ENCODE measurements at places on chromosomes 3 and 15.
A peak's percentile ranks its signal among the peaks of the same experiment; 100 is the strongest.

- DNase-seq, result no peak
Measured at GRCh38 chr3:7282988-7283387, 422.1 kb downstream of the GRM7 start.

DNA sequence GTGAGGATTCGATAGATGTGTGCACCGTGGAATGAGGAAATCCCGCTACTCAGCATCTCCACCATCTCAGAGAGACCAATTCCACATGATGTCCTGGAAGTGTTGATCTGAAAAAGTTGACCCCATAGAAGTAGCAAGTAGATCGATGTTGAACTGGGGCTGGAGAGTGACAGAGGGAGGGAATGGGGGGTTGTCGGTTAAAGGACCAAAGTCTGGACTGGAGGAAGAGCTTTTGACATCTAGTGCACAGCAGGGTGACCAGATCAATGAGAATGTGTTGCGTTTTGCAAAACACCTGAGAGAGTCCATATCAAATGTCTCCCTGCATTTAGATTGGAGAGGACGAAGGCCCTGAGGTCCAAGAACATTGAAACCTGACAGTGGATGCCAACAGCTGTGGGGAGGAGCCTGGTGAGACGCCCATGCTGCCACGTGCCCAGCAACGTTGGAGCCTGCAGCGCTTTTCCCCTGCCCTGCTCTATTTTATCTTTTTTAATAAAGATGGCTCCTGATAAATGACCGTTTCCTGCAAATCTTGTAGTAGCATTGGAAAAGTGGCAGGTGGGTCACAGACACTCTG is 30.1 kb upstream of the RPL32 start:
- no peak for DNase-seq

DNA sequence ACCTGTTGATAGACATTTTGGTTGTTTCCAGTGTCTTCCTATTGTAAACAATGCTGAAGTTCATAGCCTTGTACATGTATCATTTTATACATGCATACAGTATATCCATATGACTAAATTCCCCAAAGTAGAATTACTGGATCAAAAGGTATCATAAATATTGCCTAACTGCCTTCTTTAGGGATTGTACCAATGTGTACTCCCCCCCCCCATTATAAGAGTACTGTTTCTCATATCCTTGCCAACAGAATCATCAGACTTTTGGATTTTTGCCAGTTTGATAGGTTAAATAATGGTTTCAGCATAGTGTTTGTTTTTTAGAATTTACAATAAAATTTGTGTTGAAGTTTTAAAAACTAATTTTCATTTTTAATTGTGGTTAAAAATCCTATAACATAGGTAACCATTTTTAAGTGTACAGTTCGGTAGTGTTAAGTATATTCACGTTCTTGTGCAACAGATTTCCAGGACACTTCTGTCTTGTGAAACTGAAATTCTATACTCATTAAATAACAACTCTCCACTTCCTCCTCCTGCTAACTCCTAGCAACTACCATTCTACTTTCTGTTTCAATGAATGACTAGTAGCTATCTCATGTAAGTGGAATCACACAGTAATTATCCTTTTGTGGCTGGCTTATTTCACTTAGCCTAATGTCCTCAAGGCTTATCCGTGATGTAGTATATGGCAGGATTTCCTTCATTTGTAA is 30.8 kb upstream of the MAP3K13 start:
- DNase-seq, result peak; percentile 53

- no peak for DNase-seq
Measured at GRCh38 chr3:170641510-170642236, 55.8 kb upstream of the SLC7A14 start.

DNA sequence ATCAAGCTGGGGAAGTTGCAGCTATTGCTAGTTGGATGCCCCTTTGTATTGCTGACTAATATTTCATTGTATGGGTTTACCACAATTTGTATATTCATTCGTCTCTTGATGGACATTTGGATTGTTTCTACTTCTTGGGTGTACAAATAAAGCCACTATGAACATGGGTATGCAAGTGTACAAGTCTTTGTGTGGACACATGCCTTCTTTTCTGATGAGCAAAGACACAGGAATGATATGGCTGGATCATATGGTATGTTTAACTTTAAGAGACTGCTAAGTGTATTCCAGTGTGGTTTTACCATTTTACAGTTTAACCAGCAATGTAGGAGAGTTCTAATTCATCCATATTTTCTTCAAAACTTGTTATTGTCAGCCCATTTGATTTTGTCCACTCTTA is 32.2 kb downstream of the NECTIN3 start:
- DNase-seq, result peak; percentile 38

DNA sequence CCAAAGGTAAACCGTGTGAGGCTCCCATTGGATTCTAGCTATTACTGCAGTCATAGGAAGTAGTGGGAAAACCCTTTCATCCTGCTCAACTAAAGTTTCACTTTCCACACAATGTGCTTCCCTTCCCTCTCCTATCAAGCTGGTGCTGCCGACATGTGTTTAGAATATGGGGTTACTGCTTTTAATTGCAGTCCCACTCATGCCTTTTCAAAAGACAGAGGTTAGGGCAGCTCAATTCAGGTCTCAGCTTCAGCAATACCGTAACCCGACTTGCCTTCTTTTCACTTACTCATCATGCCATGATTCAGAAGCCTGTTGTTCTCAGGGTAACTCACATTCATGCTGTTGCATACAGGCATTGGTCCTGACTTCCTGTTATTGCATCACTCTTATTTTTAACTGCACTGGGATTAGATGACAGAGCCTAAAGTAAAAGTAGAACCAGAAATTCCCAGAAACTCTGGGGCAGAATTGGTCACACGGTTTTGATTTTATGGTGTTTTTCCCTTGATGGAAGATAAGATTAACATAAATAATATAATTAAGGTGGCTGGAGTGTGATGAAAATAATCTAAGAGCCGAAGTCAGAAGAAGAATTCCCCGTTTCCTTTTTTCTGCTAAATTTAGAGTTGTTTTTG is 45.7 kb downstream of the C2CD4B start:
- DNase-seq, result peak; percentile 92

DNA sequence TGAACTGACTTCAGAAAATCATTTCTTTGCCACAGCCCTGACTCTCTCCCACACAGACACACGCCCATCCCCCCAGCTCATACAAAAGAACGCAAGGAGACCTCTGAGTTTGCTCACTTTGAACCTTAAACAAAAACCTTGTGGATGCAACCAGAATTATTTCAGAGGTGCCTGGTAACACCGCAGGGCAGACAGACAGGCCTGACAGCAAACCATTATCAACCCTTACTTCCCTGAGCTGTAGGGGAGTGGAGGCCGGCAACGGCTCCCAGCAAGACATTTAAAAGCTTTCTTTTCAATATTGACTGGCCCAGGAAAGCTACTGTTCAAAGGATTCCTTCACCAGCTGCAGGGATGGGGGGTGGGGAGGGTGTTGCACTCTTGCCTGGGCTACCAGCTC is 2.0 kb upstream of the EFCC1 start:
- no peak for DNase-seq

DNA sequence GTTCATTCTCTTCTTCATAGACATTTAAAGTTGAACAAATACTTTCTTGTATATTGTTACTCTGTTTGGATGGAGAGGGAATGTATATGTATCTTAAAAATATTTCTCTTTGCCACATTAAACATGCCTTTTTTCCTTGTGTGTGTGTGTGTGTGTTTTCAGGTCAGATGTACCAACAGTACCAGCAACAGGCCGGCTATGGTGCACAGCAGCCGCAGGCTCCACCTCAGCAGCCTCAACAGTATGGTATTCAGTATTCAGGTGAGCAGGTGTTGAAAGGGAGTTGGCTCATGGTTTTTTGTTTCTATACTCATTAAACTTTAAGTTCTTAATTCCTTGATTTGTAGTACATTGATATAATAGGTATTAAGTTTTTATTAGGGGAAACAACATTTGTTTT is 35.4 kb downstream of the TFG start:
- no peak for DNase-seq

GRCh38 chr15:78211189-78211921 is 23.0 kb downstream of the ACSBG1 start:
- DNase-seq, result no peak

- no peak for DNase-seq
Measured at GRCh38 chr3:31724116-31724515, 191.4 kb downstream of the STT3B start.

GRCh38 chr3:88025001-88025552 is 33.7 kb downstream of the CGGBP1 start:
- no peak for DNase-seq

DNA sequence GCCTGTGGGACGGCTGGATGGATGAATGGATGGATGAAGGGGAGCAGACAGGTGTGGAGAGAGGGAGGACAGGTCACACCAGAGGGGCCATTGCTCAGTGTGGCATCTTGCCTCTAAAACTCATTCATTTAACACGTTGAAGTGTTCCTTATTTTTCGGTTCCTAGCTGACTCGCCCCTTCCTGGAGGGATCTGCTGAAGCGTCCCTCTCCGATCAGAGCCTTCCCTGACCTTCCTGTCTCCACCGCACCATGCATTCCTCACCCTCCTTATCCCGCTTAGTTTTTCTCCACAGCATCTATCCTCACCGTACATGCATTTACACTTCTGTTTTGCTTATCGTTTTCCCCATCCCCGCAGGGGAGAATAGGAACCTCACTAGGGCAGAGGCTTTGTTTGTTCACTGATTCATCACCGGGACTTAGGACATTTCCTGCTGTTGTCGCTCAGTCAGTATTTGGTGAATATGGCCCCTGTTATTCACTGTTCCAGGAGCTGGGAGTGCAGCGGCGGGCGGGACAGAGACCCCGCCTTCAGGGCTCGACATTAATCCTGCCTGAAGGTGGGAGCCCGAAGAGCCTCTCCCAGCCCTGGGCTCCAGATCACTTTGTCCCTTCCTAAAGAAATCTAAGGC is 32.0 kb downstream of the FOXL2 start:
- peak; percentile 73 for DNase-seq

GRCh38 chr3:165617134-165617533 is 220.1 kb downstream of the BCHE start:
- no peak for DNase-seq
